ENCODE measurements at places on chromosomes 2 and 18.

DNA sequence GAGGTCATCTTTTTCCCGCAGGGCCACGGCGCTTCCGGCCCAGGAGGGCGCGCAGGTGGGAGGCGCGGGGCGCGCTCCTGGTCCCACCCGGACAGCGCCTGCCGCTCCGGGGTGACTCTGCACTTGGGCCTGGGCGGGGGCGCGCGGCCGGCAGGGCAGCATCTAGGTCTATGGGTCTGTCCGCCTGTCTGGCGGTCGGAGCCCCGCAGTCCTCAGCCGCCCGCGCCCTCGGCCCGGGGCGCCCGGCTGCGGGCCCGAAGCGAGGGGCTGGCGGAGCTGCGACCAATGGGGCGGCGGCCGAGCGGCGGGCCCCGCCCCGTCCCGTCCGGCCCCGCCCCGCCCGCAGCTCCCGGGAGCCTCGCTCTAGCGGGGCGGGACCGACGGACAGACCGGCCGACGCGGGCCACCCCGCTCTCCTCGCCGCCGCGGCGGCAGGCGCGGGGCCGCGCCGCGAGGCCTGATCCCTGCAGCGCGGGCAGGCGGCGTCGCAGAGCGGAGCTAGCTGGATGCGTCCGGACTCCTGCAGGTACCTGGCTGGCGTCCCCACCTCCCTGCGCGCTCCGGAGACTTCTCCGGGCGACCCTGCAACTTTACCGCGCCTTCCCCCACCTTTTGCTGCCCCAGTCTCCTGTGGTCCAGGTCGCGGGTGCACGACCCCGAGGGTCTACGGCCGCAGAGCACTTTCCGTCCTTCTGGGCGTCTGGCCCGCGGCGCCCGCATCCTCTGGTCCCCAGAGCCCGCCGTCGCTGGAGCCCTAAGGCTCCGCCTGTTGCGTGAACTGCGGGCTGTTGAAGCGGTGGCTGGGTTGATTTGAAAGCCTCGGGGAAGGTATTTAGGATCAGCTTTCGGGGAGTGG lies at the start of gene KCNS3:
Gene KCNS3, plus strand, starts transcription at position 387 of the 856 bp plus-strand sequence. CDS start 52,342 bp downstream, outside the sequence.
- DNase-seq = no peak

DNA sequence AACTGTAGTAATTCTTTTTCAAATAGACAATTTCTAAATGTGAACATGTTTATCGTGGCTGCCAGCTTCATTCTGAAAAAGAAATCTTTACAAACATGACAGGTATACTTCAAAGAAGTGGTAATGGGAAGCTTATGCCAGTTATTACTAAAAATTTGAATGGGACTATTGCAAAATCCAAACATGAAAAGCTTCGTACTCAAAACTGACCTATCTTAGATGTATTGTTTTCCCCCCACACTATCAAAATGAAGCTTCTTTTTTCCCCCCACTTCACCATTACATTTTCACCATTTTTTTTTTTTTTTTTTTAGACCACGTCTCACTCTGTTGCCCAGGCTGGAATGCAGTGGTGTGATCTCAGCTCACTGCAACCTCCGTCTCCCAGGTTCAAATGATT lies 50.4 kb upstream of the SERTAD2 start:
- DNase-seq = no peak

- DNase-seq = no peak
Observed at GRCh38 chr2:222017252-222017850, 281.4 kb downstream of the PAX3 start.

DNA sequence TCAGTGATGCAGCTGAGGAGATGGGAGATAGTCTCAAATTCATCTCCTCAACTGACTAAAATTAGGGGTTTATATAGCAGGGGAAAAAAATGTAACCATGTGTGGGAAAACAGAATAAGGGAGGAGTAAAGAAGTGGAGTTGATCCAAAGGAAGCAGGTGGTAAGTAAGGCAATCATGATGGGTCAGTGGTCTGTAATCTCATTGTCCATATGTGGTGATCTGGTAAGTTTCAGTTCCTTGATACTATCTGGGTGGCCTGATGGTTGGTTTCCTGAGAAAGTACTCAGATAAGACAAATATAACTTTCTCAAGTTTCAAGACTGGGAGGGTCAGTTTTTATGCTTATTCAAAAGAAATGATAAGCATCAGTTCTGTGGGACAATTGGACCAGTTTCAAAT lies 312.3 kb upstream of the KCNJ3 start:
- DNase-seq = no peak

DNA sequence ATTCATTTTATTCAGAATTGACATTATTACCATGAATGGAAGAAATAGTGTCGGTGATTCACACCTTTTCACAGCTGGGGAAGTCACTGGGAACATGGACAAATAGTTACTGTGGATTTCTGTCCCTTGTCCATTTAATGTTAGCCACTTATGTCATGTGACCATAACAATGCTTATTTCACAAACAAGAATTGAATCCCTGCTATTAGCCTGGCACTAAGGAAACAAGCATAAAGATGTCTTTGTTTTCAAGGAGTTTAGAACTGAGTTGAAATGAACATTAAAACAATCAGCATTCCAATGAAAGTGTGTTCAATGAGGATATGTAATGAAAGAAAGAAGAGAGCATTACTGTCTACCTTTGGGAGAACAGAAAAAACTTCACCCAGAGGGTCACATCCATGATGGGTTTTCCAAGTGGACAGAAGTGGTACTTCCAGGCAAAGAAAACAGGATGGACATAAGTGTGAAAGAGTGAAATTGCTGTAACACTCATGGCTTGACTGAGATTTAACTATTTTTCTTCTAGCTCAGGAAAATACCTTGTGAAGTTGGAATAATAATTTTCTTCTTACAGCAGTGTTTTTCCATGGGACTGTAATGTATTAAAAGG lies 324.5 kb upstream of the UBE2E3 start:
- no peak for DNase-seq

GRCh38 chr2:225052703-225053102 lies 10.4 kb upstream of the DOCK10 start:
- no peak for DNase-seq

Data from activated CD4-positive, alpha-beta T cell treated with anti-CD3 and anti-CD28 coated beads for 24 hours (primary cell).